ENCODE measurements at places on chromosomes 7 and 10.

DNA sequence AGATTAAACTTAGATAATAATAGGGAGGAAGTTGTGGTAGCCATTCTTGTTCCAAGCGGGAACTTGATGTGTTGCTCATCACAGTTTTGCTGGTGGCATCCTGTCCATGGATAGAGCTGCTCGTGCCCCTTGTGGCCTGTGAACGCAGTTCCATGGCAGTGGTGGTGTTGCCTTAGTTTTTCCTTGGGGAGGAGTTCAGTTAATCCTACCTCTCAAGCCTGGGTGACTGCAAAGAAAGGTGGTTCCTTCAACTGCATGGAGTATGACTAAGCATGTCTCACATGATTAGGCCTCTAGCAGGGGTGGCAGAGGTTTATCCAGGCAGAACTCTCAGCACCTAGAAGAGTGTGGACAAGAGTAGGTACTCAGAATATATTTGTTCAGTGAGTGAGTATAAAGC is 99.7 kb downstream of the MAPK8 start:
- no peaks in the 10 kb centered on the region for H3K4me1 ChIP-seq
- no peak overlapping the region for H3K4me3 ChIP-seq
- no peak overlapping the region for H3K27ac ChIP-seq
- H3K27me3 ChIP-seq = no peaks in the 10 kb centered on the region
- H3K36me3 ChIP-seq = peaks cover 23% of the 10 kb centered on the region

DNA sequence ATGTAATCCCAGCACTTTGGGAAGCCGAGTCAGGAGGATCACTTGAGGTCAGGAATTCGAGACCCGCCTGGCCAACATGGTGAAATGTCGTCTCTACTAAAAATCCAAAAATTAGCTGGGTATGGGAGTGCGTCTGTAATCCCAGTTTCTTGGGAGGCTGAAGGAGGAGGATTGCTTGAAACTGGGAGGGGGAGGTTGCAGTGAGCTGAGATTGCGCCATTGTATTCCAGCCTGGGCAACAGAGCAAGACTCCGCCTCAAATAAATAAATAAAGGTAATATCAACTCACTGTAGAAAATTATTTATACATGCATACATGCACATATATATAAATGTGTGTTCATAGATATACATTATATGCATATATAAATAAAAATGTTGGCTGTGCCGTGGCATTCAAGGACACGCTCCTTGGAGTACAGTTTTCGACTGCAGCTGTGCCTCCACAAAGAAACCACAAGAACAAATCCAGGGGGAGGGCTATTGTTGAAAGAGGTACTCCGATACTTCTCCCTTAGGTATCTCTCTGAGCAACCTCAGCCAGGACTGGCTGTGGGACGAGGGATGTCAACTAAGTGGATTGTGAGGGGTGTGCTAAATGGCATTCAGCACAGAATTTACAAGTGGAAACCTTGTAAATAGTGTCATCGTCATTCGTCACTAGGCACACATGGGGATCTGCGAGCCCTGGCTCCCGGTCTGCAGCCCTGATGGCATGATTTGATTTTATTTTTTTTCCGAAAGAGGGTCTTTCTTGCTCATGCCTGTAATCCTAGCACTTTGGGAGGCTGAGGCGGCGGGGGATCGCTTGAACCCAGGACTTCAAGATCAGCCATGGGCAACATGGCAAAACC is 49.3 kb downstream of the HIP1 start:
- H3K4me1 ChIP-seq = no peaks in the 10 kb centered on the region
- no peak overlapping the region for H3K4me3 ChIP-seq
- H3K27me3 ChIP-seq = peaks cover 3% of the 10 kb centered on the region
- DNase-seq = no peak

- no peak for DNase-seq
- H3K27ac ChIP-seq = no peak overlapping the region
- no peaks in the 10 kb centered on the region for H3K27me3 ChIP-seq
Observed at GRCh38 chr7:119090851-119091250, 866.3 kb downstream of the ANKRD7 start.

DNA sequence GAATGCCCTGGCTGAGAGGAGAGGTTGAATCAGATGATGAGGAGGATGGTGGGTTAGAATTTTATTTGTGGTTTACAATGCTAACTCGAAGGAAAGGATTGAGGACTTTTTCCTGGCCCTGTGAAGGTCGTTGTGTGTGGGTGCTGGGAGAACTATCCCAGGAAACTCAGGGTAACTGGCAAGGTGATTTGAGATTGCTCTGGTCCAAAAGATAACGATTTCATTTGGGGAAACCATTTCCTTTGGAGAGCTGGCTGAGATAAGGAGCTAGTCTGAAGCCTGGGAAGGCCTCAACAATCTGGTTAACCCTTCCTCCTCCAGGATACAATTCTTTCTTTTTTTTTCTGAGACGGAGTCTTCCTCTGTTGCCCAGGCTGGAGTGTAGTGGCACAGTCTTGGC is 33.0 kb downstream of the HK1 start:
- H3K27me3 ChIP-seq = no peaks in the 10 kb centered on the region
- H3K4me3 ChIP-seq = no peak overlapping the region
- no peaks in the 10 kb centered on the region for H3K36me3 ChIP-seq
- H3K27ac ChIP-seq = no peak overlapping the region

GRCh38 chr10:56662765-56663447 is 301.8 kb upstream of the ZWINT start:
- no peak for DNase-seq
- no peak overlapping the region for H3K4me3 ChIP-seq
- no peaks in the 10 kb centered on the region for H3K4me1 ChIP-seq
- no peak overlapping the region for H3K27ac ChIP-seq
- H3K36me3 ChIP-seq = no peaks in the 10 kb centered on the region

DNA sequence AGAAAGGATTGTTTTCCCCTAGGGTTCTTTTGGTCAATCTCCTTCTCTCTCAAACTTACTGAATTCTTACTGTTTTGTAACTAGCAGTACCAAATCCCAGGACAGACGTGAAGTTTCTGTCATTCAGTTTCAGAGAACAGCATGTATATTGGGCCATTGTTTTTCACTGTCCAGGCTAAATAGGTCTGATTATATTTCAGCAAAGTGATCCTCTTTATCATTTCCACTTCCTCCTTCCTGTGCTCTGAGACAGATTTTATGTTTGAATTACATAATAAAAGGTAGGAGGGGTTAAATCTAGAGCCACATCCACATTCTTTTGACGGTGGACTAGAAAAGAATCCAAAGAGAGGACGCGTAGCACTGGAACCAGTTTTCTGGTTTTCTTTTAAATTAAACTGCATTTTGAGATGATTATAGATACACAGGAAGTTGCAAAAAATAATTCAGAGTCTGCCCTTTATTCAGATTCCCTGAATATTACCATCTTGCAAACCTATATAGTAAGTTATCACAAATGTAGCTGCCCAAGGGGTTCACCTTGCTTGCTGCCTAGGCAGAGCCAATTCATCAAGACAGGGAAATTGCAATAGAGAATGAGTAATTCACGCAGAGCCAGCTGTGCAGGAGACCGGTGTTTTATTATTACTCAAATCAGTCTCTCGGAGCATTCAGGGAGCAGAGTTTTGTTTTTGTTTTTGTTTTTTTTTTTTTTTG is 40.1 kb downstream of the AKR1E2 start:
- H3K4me3 ChIP-seq = no peak overlapping the region
- no peak for DNase-seq
- no peak overlapping the region for H3K27ac ChIP-seq
- H3K36me3 ChIP-seq = peaks cover 1% of the 10 kb centered on the region
- no peaks in the 10 kb centered on the region for H3K27me3 ChIP-seq
- peaks cover 11% of the 10 kb centered on the region for H3K4me1 ChIP-seq

DNA sequence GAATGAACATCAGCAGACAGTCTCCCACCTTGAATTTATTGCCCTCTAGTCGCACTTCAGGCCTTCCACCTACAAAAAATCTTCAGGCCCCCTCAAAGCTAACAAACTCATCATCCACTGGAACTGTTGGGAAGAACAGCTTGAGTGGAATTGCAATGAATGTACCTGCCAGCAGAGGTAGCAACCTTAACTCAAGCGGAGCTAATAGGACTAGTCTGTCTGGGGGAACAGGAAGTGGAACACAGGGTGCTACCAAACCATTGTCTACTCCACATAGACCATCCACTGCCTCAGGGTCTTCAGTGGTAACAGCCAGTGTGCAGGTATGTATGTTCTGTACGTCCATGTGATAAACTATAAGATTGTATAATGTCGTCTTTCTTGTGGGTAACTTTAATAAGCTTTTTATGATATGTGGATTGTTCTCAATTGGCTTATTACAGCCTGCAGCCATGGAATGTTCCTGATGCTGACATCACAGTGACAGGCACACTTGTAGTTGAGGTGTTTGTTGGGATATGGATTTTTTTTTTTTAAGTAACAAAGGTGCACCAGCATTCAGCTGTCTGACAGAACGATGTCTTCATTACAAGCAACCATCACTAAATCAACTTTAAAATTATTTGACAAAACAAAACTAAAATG is 53.3 kb downstream of the UBN2 start:
- no peaks in the 10 kb centered on the region for H3K4me1 ChIP-seq
- no peak for DNase-seq
- H3K27me3 ChIP-seq = no peaks in the 10 kb centered on the region
- no peak overlapping the region for H3K4me3 ChIP-seq
- no peak overlapping the region for H3K27ac ChIP-seq

DNA sequence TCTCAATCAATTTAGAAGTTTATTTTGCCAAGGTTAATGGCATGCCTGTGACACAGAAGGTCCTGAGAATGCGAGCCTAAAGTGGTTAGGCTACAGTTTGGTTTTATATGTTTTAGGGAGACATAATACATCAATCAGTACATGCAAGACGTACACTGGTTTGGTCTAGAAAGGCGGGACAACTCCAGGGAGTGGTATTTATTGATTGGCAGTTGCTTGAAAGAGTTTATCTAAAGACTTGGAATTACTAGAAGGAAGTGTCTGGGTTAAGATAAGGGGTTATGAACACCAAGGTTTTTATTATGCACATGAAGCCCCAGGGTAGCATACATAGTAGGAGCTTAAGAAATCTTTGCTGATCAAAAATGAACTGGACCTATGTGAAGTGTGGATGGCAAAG is 21.5 kb downstream of the NPVF start:
- H3K36me3 ChIP-seq = no peaks in the 10 kb centered on the region
- H3K4me3 ChIP-seq = no peak overlapping the region
- no peaks in the 10 kb centered on the region for H3K4me1 ChIP-seq
- H3K27ac ChIP-seq = no peak overlapping the region
- DNase-seq = no peak
- H3K27me3 ChIP-seq = peaks cover 18% of the 10 kb centered on the region

- H3K4me3 ChIP-seq = no peak overlapping the region
- H3K27me3 ChIP-seq = peaks cover 12% of the 10 kb centered on the region
- H3K36me3 ChIP-seq = no peaks in the 10 kb centered on the region
- no peak overlapping the region for H3K27ac ChIP-seq
Observed at GRCh38 chr10:13681095-13681494, 94.3 kb downstream of the PRPF18 start.

DNA sequence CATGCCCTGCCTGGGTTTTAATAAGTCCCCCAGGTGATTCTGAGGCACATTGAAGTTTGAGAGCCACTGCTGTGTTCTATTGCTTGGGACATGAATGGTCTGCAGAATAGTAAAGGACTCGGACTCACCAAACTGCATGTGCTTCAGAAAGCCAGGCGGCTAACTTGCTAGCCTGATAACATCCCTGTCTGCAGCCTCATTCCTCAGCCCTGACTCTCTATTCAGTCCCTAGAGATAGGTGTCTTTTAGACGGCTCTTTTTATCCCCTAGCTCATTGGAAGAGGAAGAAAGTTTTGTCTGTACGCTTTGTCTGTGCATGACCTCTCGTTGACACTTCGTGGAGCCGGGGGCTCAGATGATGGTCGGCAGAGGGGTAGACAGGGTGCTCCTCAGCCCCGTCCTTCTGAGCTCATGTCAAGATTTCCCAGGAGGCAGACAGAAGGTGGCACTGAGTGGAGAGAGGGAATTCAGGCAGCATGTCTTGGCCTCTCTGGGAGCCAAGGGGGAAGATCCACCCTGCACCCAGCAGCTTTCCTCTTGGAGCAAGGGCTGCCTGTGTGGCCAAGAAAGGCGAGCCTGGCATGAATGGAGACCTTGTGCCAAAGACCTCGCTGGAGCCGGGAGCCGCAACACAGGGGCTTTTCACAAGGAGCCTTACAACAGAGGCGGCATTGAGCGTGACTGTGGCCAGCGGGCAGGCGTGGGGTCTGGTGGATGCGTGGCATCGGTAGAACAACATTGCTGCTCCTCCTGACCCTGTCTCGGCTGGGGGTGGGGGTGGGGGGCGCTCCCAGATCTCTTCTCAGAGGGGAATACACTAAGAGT is 51.1 kb upstream of the PODXL start:
- no peak overlapping the region for H3K4me3 ChIP-seq
- DNase-seq = no peak
- no peaks in the 10 kb centered on the region for H3K36me3 ChIP-seq
- H3K27me3 ChIP-seq = peaks cover 9% of the 10 kb centered on the region

DNA sequence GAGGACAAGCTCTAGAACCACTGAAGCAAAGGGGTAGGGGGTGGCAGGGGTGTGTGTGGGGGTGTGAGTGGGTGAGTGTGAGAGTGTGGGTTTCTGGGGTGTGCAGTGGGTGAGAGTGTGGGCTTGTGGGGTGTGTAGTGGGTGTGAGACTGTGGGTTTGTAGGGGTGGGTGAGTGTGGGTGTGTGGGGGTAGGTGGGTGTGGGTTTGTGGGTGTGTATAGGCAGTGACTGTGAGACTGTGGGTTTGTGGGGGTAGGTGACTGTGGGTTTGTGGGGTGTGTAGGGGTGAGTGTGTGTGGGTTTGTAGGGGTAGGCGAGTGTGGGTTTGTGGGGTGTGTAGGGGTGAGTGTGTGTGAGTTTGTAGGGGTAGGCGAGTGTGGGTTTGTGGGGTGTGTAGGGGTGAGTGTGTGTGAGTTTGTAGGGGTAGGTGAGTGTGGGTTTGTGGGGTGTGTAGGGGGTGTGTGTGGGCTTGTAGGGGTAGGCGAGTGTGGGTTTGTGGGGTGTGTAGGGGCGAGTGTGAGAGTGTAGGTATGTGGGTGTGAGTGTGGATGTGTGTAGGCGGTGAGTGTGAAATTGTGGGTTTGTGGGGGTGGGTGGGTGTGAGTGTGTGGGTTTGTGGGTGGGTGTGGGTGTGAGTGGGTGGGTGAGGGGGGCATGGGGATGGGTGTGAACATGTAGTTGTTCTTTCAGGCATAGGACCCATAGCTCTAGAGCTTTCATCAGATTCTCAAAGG is 8.8 kb downstream of the NOS3 start:
- H3K4me1 ChIP-seq = peaks cover 29% of the 10 kb centered on the region
- no peaks in the 10 kb centered on the region for H3K27me3 ChIP-seq
- no peak overlapping the region for H3K27ac ChIP-seq
- DNase-seq = no peak
- no peak overlapping the region for H3K4me3 ChIP-seq

All from activated CD4-positive, alpha-beta memory T cell treated with anti-CD3 and anti-CD28 coated beads for 36 hours (primary cell).